ENCODE measurements at places on chromosomes 1 and 21.

DNA sequence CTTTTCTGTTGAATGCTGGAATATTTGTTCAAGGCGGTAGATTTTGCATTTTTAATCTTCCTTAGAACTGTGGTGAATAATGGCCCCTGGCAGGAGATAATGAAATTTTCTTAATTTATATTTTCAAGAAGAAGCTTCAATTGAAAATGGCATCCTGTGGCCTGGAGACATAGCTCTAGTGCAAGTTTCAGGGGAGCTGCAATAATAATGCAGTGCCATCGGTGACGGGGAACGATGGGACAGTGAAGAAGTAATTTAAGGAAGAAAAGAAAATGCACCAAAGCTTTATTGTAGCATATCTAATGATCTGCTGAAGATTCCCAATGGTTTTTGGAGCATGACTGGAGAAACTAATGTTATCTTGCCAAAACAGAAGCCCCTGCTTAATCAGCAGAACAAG, 128.4 kb downstream of the ADGRL2 start:
- DNase-seq = no peak

DNA sequence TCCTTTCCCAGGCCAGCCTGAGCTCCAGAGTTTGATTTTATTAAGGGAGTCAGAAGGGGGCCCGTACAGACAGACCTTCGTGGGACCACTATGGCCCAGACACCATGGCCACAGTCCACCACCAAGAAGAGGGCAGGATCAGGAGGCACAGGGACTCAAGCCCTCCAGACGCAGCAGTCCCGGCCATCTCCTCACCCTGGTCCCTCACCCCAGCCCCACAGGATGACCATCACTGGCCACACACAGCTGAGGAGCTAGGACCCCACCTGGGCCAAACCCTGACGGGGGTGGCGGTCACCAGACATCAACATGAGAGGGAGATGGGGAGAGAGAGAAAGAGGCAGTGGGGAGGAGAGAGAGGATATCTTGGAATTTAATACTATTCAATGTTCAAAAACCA, 29.2 kb upstream of the AGPAT3 start:
- DNase-seq = no peak

DNA sequence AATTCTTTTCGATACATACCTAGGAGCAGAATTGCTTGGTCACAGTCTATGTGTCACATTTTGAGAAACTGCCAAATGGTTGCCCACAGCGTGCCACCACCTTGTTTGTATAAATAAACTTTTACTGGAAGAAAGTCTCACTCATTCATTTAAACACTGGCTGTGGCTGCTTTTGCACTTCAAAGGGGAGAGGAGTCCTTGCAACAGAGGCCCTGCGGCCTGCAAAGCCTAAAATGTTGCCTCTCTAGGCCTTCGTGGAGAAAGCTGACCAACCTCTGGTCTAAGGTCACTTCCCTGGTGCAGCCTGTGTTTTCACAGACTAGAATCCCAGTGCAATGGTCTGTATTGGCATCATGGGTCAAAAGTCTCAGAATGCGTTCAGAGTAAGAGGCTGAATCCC, 8.3 kb downstream of the RIPK4 start:
- DNase-seq = no peak

DNA sequence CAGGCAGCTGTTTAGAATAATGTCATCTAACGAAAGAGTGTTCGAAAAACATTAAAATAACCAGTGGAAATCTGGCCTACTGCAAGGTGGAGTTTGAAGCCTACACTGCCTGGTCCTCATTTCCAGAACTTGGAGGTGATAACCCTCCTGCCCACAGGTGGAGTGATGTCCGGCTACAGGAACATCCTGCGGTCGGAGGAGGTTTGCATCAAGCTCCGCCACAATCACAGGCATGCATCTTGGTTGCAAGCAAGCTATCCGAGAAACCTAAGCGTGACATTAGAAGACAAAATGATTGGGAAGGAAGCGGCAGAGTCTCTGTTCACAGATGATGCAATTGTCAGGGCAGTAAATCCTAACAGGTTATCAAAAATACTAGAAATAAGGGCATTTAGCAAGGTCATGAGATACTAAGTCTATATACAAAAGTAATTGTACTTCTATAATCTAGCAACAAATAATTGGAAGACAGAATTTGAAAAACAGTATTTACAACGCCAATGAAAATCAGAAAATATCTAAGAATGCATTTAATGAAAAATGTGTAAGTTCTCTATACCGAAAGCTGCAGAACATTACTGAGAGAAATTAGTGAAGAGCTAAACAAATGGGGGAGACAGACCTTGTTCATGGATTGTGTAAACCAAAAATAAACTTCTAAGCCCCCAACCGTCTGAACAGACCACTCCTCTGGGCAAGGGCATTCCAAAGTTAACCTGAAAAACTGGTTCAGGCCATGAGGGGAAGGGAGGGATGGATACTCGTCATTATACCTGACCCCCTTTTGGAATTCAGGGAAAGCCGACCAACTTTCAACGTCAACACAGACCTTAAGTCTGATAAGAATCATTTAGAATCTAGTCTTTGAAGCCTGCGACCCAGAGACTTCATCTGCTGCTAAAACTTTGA, 4.7 kb upstream of the SLC19A1 start:
- DNase-seq = no peak

DNA sequence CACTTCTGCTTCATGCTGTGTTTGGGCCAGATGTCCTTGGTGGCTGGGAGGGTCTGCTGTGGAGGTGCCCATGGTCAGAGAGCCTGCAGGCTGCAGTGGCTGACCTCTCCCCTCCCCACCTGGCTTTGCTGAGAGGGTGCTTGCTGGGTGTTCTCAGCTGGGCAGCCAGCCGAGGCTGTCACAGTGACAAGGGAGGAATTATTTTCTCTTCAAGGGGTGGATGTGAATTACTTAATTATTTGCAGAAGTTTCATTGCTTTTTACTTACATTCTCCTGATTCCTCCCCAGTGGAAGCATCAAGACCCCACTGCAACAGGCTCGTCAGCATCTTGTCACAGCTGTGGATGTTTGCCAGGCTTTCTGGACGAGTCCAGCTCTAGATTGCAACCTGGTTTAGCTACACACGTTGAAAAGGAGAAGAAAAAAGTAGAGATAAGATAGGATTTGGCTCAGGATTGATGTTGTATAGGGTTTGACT, 70.3 kb downstream of the GALNT2 start:
- DNase-seq = no peak

DNA sequence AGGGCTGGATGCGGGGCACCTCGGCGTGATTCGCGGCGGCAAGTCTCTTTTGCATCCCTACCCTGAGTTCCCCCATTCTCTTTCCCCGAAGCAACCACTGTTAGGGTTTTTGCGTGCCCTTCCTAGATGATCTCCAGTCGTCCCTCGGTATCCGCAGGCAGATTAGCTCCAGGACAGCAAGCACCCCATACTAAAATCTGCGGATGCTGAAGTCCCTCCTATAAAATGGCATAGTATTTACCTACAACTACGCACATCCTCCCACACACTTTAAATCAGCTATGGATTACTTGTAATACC, 22.8 kb upstream of the CFAP126 start:
- no peak for DNase-seq

- DNase-seq = no peak
These were observed 30.1 kb downstream of the ABCG1 start for GRCh38 chr21:42248783-42249597.

DNA sequence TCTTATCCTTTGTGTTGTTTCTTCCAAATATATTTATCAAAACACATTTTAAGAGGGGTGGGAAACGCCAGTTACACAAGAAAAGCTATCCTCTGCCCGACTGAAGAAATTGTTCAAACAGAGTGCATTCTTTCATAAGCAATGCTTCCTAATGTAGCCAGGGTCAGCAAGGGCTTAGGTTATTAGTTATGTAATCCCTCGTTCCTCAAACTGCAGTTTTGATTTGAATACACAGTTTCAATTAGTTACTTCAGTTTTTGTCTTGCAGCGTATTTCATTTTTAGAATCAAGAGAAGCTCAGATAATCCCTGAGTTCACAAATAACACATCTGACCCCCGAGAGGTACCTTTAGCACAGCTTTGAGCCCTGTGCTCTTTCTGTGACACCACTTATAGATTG, 141.7 kb upstream of the NRIP1 start:
- no peak for DNase-seq

GRCh38 chr1:71417421-71417820, 336.6 kb upstream of the ZRANB2 start:
- DNase-seq = no peak

DNA sequence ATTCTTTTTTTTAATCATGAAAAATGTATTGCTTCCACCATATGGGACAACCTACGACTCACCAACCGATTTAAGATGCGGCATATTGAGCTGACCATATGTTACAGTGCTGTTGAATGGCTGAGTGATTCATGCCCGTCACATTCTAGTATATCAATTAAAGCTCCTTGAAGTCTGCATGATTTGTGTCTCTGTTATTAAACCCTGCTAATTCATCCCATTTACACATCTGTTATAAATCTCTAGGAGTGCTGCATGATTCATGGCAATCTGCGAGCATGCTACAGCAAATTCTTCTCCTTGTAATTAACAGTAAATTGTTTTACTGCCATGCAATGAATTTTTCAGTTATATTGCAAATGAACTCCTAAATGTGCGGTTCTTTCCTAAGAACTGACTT, 239.8 kb downstream of the USH2A start:
- DNase-seq = peak; percentile 44

DNA sequence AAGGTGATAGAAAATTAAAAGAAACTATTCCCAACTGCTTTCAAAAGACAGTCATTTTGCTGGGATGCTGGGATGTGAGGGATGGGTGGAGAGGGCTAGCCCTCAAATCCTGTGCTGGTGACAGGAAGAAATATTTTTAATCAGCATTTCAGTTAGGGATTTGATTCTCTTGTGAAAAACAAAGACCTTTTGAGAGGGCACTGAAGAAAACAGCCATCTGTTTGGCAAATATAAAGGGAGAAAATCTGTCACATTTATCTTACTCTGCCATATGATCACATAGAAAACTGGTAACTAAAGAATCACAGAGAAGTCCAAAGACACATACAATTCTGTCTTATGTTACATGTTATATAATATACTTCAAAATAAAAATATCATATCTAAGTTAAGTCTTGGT, 12.3 kb downstream of the STXBP3 start:
- DNase-seq = no peak

DNA sequence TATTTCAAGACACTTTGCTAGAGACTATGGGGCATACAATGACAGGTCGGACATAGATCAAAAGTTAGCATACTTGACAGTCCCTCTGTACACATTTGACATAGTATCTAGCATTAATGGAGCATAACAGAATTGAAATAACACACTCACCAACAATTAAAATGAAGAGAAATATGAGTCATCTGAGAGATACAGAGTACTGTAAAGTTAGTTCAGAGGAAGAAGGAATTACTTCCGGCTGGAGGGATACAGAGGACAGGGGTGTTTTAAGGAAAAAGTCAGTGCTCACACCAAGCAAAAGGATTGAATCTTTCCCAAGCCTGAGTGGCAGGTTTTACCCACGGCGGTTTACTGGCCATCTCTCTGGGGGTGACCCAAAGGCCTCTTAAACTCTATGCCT, 2.4 kb downstream of the ZMYND12 start:
- no peak for DNase-seq

GRCh38 chr1:77463216-77463615, 181.4 kb downstream of the AK5 start:
- DNase-seq = no peak

GRCh38 chr21:27572696-27573095, 605.8 kb upstream of the ADAMTS5 start:
- DNase-seq = peak; percentile 83

DNA sequence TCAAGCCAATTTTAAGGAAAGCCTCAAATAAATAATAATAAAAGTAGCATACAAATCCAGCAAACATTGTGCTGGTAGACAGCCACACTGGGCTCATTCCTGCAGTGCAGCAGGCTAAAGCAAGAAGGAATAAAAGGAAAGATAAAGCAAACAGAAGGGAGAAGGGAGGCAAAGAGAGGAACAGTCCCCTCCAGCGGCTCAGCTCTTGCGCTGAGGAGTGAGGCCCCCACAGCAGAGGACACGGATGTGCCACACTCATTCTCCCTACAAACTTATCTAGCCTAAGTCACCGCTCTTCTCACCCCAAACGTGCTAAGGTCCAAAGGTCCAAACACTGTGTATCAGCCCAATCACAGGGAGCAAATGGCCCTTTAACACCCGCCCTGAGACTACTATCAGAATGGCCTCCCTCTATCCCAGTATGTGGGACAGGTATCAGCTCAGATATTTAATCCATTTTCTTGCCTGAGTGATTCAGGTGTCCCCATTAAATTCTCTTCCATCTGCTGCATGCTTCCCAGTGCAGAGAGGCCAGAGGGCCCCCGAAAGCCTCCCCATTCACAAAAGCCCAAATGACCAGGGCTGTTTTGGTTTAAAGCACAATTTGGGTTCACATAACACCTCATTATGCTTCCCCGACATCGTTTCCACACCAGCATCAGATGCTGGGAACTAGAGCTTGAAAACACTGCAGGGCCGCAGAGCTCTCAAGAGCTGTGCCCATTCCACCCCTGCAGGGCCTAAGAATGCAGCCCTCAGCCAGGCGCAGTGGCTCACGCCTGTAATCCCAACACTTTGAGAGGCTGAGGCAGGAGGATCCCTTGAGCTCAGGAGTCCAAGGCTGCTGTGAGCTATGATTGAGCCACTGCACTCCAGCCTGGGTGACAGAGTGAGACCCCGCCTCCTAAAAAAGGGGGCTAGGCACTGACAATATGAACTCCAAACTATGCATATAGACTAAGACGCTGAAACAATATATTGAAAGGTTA, 17.8 kb downstream of the CAPZB start:
- no peak for DNase-seq

DNA sequence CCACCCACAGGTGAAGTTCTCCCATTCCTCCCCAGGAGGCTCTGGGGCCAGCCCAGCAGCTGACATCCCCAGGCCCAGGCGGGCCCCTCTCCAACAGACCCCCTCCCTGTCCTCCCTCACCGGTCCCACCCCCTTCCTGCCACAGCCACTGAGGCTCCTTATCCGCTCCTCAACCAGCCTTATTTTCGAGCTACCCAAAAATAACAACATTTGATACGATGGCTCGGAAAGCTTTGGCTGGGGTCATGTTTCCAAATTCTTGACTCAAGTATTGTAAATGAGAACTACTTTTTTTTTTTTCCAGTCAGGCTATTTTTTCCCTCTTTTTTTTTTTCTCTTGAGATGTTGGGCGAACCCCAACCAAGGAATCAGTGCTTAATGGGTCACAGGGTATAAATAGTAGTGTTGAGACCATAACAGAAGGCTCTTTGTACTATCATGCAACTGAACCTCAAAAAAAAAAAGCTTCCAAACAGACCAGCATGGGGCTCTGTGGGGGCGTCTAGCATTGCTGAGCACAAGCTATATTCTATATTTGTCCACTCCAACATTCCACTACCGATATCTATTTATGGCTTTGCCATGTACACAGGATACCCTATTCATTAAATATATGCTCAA, 27.2 kb downstream of the IRF2BP2 start:
- no peak for DNase-seq

DNA sequence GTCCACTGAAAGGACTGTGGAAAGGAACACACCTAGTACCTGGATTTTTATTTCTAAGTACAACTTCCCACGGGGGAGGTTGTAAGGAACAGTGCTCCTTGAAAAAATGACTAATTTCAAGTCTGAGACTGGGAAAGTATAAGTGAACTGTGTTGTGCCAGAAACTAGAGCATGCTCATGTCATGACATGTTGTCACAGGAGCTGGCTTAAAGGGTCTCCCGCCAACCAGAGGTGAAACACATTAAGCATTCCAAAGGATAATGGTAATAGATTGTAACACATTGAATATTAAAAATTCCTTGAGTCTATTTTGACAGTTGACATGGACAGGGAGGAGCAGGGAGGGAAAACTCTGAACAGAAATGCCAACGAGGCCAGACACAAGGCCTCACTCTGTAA, 6.3 kb downstream of the ATP2B4 start:
- no peak for DNase-seq

- DNase-seq = no peak
These were observed 115.3 kb downstream of the LTN1 start for GRCh38 chr21:28877318-28877884.
